ENCODE measurements at places on chromosomes 6 and 20.

- DNase-seq, result no peak
Observed at GRCh38 chr6:36358226-36358915, 21.7 kb upstream of the BNIP5 start.

- no peak for DNase-seq
Observed at GRCh38 chr20:48189181-48189580, 403.9 kb upstream of the SULF2 start.

GRCh38 chr6:149332602-149333265 is 15.2 kb downstream of the TAB2 start:
- DNase-seq, result no peak

DNA sequence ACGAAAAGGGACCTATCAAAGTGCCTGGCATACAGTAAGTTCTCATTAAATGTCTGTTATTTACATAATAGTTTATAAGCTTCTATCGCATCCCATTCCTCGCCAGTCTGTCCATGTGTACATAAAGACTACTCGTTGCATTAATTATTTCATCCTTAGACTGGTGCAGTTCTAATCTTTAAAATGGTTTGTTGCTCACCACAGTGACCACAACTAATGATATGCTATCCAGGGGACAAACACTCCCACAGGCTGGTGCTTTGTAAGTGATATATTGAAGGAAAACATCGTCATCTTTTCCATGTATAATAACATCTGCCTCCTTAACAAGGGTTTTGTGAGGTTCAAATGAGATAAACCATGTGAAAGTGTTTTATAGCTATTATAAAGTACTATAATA is 39.0 kb upstream of the HBS1L start:
- DNase-seq, result no peak

DNA sequence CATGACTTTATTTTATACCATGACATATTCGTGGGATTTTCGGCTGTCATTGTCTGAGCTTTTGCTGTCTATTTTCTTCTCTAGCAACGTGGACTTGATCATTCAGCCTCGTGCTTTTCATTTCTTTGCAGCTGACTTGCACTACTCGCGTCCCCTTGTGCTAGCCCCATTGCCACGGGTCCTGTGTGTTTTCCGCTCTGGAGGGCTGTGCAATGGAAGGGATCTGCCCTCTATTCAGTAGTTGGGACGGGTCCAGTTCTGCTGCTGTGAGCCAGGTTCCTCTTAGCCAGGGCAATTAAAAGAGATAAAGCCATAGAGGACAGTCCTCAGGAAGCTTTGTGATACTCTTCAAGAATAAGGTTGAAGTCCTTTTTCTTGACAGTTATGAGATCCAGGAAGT is 17.6 kb downstream of the NEDD9 start:
- DNase-seq, result no peak

- no peak for DNase-seq
Observed at GRCh38 chr6:158910484-158911440, 89.2 kb downstream of the RSPH3 start.

DNA sequence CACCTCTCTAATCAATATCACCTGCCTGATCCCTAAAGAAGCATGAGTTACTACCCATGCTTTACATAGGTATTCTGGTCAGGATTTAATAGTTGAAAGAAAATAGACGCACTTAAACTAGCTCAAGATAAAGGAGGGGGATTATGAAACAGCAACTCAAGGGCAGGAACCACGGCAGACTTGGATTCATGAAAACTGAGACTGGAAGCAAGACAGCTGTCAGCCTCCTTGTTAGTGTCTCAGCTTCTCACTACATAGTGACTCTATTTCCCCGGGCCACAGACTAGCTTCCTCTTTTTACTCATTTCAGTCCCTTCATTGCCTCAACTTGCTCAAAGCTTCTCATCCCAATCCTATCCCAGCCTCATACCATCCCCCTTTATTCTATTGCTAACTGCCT is 4.3 kb upstream of the SH3BGRL2 start:
- no peak for DNase-seq

- DNase-seq, result no peak
Observed at GRCh38 chr6:144417681-144418080, 132.5 kb downstream of the UTRN start.

- no peak for DNase-seq
Observed at GRCh38 chr20:63159826-63160640, 55.9 kb downstream of the YTHDF1 start.

DNA sequence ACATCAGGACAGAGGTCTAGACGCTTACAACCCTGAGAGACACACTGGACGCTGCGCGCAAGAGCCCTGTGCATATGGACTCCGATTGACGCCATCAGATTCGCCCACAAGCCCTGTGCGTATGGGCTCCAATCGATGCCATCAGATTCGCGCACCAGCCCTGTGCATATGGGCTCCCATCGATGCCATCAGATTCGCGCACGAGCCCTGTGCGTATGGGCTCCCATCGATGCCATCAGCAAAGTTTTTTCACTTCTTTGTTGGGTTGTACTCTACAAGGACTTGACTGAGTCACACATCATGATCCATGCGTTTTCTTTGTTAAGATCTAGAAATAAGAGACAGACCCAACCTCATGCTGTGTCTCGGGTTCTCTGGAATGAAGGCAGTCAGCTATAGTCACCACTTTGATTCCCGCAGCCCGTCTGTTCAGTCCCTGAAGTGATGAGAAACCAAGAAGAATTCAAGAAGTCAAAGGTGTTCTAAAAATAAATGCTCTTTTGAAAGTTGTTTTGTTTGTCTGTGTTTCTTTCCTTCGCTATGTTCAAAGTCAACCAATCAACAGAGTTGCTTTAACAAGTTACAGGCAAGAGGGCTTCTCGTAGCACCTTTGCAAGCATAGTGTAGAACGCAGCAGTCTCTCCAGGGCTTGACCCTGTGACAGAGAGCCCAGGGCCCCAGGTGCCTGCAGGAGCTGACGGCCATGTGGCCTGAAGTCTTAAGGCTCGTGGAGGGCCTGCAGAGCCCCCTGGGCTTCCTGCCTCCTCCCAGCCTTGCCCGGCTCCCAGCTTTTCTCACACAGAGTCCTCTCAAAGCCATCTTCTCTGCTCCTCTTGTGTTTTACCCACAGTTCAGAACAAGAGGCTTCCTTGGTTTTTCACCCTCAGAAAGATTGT is 7.9 kb downstream of the RPS6KA2 start:
- no peak for DNase-seq

GRCh38 chr6:134376785-134377184 is 58.9 kb upstream of the SGK1 start:
- DNase-seq, result no peak

GRCh38 chr20:40604416-40604815 is 84.6 kb downstream of the MAFB start:
- no peak for DNase-seq

- DNase-seq, result no peak
Observed at GRCh38 chr6:160077526-160077925, 44.1 kb upstream of the SLC22A1 start.

DNA sequence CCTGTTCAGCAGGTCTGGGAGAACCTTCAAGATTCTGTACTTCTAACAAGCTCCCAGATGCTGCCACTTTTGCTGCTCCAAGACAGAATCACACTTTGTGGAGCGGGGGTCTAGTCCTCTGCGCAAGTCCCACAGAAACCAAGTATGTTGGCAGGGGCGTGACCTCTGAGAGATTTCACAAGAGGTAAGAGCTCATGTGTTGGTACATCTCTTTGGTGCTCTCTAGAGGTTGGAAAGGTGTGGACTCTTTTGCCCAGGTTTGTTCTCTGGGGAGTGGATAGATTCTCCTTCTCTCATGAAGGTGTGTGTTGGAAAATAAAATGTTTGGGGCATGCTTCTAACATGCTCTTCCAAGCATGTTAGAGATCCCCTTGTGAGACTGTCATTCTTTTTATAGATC is 340.9 kb upstream of the IRAK1BP1 start:
- DNase-seq, result no peak

DNA sequence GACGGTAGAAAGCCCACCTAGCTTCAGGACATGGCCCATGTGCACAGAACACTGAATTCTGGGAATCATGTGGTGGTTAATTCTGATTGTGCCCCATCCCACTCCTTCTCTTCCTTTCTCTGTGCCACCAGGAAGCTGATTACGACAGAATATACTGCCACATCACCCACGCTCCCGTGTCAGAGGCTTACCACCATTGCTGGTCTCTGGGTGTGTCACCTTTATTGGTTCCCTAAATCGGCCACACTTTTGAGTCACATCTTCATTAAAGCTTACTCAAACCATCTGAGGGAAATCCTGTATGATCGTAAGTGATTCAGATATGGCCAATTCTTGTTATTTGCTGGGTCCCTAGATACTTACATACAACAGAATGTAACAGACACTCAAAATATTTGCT is 3.1 kb downstream of the TRMT6 start:
- no peak for DNase-seq

DNA sequence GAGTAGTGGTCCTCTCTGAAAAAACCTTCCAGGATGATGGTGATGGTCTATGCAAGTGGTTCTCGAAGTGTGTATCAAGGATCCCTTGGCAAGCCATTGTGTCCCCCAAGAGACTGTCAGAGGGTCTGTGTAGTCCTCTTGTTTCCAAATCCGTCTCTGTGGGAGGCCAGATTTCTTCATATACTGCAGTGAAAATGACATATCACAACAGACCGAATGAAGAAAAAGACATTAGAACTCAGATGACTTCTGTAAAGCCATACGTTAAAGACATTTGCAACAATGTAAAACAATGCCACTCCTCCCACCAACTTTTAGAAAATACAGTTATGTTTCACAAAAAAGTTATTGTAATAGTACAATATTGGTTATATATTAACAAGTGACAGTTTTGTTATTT is 27.2 kb upstream of the LAMP5 start:
- DNase-seq, result no peak

- no peak for DNase-seq
Observed at GRCh38 chr6:3884007-3884745, 35.0 kb downstream of the FAM50B start.

DNA sequence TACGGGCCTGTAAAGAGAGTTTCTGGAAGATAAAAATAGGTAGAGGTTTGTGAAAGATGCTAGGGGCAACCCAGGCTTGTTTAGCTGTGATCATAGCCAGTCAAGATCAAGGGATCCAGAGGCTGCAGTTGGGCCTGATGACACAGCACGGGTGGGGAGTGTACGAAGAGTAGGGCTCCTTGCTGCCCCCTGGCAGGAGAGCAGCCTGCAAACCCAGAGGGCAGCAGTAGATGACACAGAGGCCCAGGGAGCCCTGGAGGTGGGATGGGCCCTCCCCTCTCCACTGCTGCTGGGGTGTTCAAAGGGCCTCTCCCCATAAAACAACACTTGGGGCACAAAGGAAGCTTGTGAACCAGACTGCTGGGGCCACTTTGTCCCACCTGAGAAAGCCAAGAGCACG is 47.2 kb downstream of the VEGFA start:
- no peak for DNase-seq

DNA sequence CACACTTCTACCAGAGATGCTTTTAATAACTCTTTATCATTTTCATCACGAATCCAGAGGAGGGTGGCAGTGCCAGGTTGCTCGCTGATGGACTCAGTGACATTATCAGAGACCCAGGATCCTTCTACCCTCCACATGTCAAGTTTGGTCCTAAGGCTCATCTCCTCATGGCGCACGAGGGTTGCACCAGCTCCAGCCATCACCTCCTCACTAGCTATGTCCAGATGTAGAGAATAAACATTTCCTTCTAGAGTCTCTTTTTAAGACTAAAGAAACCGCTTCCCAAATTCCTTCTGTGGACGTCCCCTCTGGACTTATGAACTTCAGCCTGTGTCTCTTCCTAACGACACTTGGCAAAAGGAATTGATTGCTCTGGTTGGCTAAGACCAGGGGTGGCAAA is 178.7 kb downstream of the BMP7 start:
- DNase-seq, result no peak

- peak; percentile 50 for DNase-seq
Observed at GRCh38 chr6:33314943-33315792, 1.3 kb upstream of the TAPBP start.

GRCh38 chr6:16243055-16243454 is 4.7 kb downstream of the GMPR start:
- DNase-seq, result no peak

DNA sequence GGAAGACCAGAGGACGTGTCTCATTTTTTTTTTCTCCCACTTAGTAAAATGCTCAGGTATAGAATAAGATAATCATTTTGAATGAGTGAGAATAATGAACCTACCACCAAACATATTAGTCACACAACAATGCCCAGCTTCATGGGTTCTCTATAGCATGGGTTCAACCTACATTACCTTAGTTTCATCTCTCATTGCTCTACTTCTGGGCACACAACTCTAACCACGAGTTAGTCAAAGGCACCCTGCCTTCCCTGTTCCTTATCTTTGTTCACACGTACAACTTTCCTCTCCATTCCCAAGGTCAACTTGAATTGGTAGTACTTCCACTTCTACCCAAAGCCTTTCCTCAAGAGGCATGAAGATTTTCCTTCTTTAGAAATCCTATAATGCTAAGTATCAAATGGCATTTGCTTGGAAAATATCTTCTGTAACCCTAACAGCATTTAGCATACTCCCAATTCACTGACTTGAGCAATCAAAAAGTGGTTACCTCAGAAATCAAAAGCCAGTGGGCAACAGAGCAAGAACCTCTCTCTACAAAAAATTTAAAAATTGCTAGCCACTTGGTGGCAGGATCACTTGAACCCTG is 20.9 kb downstream of the DEK start:
- no peak for DNase-seq

DNA sequence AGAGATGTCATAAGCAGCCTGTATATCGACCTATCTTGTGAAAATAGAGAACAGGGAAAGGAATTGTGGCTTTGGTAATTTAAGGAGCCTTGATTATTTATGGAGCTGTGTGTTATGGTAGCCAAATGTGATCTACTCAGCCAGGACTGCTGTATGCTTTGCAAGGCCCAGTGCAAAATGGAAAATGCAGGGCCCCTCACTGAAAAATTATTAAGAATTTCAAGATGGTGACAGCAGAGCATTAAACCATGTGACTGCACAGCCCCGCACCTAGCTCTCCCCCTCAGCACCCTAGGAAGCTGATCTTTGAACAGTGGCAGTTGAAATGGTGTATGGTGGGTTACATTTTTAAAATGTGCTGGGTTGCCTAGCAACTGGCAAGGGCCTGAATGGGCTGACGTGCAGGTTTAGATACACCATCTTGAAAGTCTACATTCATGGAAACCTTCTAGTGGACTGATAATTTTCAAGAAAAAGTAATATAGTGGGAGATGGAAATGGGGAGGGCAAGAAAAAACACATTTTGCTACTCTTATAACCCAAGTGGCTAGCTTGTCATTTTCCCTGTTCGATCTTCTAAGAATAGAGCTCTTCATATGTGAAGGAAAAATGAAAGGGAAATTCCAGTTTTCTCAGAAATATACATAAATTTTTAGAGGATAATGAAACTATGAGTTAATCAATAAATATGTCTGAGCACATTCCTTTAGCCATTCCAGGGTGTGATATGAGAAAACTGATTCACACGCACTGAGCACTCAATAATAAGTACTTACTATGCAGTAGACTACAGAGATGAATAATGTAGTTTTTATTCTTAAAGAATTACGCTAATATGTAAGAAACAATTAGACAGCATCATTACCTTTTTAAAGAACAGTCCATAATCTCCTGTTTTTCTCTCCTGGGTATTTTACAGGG is 208.0 kb downstream of the ARHGAP18 start:
- no peak for DNase-seq

GRCh38 chr6:88708197-88708744 is 255.1 kb downstream of the RNGTT start:
- DNase-seq, result no peak
